ENCODE measurements at places on chromosomes 7 and 10.

GRCh38 chr7:37510043-37510634 is 61.5 kb upstream of the ELMO1 start:
- no peak for DNase-seq

DNA sequence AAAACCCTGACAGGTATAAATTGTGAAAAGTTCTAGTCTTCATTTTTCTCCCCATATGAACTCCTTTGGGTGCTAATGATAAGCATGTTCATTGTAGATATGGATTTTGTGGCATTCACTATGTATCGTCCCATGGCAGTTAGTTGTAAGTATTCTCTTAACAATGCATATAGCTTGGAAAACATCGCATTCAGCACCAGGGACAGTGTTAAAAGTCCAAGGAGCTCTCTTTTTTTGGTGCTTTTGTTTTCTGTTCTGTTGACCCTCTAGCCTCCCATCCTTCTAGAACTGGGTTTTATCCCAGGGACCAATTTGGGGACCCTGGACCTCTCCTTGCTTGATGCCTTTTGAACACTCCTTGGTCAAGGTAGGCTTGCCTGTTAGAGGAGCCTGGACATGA is 37.7 kb downstream of the INSYN2A start:
- DNase-seq, result no peak

DNA sequence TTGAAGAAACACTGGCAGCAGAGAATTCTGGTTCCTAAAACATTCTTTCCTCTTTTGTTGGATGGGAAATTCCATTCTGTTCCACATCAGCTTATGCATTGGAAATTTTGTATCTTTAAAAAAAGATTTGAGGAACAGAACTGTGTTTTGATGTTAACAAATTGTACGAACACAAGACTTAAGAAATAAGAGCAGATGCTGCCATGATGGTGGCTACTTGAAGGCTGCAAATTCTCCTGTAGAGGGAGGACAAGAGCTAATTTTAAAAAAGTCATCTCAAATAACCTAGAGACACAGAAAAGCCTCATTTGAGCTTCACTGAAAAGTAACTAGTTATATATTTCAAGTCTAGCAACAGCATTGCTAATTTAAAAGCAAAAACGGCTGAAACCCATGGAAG is 29.8 kb downstream of the NDUFB2 start:
- no peak for DNase-seq

- no peak for DNase-seq
Measured at GRCh38 chr7:80153446-80153845, 18.8 kb downstream of the GNAI1 start.

DNA sequence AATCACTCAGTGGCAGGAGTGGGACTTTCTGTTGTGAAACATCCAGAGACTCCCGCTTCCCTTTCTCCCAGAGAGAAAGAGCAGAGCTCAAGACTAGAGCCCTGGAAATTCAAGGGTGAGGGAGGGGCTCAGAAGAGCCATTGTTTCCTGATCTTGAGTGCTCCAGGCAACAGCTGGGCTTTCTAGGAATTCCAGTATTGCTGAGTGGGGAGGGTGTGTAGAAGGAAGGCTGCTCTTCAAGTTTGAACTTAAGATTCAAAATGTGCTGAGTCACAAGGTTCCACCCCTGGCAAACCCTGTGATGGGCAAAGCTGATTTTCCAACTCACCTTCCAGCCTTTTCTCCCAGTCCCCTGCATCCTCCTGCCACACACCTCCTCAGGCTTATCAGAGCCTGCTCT is 42.3 kb upstream of the MSRB2 start:
- no peak for DNase-seq

- DNase-seq, result no peak
Measured at GRCh38 chr10:131907679-131908078, 6.9 kb downstream of the PPP2R2D start.

- no peak for DNase-seq
Measured at GRCh38 chr10:48253970-48254657, 20.4 kb downstream of the FRMPD2 start.

DNA sequence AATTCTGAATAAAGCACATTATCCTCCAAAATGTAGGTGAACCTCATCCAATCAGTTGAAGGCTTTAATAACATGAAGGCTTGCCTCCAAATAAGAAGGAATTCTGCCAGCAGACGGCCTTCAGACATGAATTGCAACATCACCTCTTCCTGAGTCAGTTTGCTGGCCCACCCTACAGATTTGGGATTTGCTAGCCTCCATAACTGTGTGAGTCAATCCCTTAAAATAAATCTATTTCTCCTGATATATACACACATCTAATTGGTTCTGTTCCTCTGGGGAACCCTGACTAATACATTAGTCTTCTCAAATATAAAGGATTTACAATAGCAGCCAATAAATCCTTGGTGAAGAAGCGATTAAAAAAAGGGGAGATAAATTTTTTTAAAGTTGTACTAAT is 34.8 kb upstream of the OSBPL3 start:
- DNase-seq, result no peak

GRCh38 chr7:131105799-131106680 is 221.6 kb upstream of the MKLN1 start:
- DNase-seq, result peak; percentile 79

GRCh38 chr7:29075606-29076005 is 70.7 kb downstream of the CPVL start:
- no peak for DNase-seq

DNA sequence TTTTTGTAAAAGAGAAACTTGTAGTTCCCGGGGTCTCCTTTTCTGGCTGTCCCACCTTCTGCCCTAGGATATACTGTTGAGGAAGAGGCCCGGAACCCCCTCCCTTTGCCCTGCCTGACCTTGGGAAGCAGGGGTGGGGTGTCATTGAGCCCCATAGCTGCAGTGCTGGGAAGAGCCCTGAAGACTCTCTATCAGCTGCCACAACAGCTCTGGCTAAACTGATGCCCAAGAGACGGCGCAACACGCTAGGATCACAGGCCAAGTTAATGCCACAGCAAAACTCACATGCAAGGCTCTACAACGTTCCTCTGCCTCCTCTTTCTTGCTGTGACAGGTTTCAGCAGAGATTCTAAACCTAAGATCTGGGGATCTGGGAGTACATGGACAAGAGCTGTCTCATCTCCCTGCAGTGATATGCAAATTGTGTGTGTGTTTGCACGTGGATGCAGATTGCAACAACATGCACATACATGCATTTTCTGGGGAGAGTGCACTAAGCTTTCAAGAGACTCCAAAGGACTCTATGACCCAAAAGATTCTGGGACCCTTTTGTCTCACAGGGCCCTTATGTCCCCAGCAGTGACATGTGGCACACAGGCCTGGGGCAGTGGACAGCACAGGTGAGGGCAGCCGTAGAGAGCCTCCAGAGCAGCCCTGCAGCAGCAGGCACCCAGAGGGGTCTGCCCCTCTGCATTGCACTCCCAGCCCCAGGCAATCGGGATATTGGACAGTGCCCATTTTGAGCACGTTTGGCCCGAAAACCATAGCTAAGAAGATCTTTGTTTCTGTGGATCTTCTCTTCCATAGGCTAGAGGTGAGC is 2.5 kb downstream of the RASSF4 start:
- DNase-seq, result no peak

- DNase-seq, result no peak
Measured at GRCh38 chr7:101650579-101651081, 21.5 kb upstream of the MYL10 start.

GRCh38 chr7:33459340-33459751 is 330.0 kb downstream of the BBS9 start:
- DNase-seq, result no peak

- DNase-seq, result no peak
Measured at GRCh38 chr10:97574374-97575126, 2.0 kb downstream of the ANKRD2 start.

DNA sequence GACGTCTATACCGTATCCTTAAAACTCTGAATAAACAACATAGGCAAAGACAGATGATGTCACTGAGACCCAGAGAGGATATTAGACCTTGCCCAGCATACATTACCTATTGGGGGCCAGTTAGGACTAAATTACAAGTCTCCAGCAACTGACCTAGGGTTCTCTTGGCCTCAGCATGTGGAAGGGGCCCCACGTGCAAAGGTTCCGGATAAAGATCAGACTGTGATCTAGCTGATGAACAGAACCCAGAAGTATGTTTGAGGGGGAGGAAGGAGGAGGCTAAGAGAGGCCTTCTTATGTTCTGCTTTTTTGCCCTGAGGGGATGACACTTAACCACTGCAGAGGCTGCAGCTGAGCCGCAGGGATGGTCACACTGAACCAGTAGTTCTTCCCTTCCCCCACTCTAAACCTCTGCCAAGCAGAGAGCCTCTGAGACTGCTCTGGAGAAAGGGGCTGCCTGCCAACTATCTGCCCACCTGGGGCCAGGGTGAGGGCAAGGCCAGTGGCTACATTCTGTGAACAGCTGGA is 24.0 kb upstream of the KMT2C start:
- DNase-seq, result no peak
